ENCODE measurements at places on chromosomes 5 and 9.

- DNase-seq = no peak
Observed at GRCh38 chr5:8299716-8300115, 430.8 kb downstream of the MTRR start.

DNA sequence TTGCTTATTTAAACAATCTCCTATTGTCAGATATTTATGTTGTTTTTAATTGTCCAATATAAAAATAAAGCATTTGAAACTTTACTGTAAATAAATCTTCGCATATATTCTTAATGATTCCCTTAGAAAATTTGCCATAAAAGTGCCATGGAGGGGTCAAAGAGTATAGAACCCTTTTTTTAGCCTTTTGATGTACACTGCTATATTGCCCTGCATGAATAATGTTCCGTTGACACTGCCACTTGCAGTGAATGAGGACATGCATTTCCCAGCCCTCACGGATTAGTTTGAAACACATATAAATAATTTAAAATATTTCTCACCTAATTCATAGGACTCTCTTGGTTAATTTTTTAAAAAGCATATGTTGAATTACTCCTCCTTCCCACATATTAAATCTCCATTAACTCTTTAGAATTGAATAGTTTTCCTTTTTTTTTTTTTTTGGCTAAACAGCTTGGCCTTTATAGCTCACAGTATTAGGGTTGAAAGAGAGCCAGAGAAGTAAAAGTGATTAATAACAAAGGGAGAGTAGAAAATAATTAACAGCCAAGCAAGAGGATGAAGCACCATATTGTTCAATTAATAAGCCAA lies 129.8 kb upstream of the SGCD start:
- DNase-seq = no peak

GRCh38 chr5:135319928-135320606 lies 79.0 kb downstream of the MACROH2A1 start:
- DNase-seq = no peak

- no peak for DNase-seq
Observed at GRCh38 chr5:134053840-134054338, 49.1 kb upstream of the VDAC1 start.

DNA sequence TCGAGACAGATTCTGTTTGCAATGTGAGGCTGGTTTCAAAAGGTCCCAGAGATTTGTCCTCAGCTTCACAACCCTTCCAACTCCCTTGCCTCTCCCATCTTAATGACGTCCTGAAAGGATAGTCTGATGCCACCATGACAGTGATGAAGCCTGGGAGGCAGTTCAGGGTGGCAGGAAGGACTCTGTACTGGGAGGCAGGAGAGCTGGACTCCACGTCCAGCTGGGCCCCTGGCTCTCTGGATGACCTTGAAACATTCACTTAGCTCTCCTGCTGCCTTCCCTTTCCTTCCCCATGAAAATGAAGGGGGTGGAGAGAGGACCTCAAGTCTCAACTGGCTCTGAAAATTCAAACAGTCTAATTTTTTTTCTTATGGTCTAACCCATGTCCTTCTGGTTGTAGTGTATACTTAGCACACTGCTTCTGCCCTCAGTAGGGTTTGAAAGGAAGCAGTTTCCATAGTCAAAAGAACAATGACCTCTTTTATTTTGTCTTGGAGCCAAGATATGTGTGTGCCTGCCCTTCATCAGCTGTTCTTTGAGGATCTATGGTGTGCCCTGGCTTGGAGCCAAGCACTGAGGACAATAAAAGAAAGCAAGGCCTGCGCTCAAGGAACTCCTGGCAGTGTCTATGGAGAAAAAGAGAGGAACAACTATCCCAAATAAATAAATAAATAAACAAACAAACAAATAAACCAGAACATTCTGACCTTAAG lies 188.3 kb downstream of the GRIA1 start:
- no peak for DNase-seq

DNA sequence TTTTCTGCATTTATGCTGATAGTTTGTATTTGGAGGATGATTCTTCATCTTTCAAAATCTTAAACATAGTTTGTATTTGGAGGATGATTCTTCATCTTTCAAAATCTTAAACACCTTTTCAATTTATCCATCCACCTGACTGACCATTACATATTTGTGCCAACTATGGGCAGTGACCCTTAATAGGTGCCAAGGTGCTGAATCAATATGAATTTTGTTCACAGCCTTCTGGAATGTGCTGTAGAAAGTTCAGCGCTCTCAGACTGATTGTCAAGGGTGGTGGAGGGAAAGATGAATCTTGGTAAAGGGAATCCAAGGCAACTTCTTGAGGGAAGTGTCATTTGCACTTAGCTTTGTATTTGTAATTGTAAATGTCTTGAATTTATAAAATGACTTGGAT lies 18.1 kb downstream of the ZNF618 start:
- no peak for DNase-seq

GRCh38 chr9:16627967-16628366 lies 242.5 kb downstream of the BNC2 start:
- DNase-seq = no peak

DNA sequence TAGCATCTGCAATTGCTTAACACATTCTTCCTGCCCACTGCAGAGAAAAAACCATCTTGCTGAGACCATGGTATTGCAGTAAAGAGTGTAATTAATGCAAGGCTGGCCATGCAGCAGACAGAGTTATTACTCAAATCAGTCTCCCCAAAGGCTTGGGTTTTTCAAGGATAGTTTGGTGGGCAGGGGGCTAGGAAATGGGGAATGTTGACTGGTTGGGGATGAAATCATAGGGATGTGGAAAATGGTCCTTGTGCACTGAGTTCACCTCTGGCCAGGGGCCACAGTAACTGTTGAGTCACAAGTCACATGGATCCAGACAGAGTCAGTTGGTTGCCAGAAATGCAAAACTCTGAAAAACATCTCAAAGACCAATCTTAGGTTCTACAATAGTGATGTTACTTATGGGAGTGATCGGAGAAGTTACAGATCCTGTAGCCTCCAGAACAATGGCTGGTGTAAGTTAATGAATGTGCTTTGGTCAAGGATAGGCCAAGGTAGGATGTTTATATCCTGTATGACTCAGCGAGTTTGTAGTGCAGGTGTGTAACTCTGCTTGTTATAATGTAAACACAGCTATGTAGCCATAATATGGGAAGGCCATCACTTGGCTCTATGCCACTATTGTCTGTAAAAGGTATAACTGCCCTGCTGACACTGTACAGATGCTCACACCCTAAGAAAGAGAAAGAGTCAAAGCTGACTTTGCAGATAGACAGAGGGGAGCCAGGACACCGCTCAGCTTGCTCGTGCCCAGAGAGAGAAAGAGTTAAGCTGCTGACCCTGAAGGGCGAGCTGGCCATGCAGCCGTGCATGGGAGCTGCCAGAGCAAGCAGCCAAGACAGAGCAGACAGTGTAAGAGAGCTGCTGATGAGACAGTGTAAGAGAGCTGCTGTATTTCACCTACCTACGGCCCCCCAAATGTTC lies 27.2 kb downstream of the C9orf152 start:
- DNase-seq = no peak
